Upper lobe of left lung (tissue), 6 donors: ENCODE measurements at places on chromosomes 4 and X.
A peak's percentile ranks its signal among the peaks of the same experiment; 100 is the strongest.

- DNase-seq = no peak
Measured at GRCh38 chr4:27662426-27662825, 801.8 kb downstream of the STIM2 start.

DNA sequence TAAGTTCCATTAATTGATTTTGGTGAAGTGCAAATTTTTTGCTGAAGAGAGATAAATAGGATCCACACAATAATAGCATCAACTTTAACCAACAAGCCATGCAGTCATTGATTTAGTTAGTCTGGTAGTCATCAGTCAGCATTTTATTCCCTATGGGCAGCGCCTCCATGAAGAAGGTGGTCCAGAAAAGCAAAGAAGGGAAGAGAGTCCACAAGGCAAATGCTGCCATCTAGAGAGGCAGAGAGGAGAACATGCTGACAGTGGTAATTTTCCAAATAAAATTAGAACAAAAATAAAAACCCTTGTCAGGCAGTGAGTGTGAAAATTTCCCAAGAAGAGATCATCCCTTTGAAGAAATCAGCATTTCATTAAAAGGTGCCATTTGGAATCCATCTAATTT, 366.7 kb upstream of the FAM241A start:
- DNase-seq = no peak

- no peak for DNase-seq
Measured at GRCh38 chr4:81634165-81634564, 162.5 kb upstream of the RASGEF1B start.

GRCh38 chrX:132622130-132622529, 133.3 kb upstream of the MBNL3 start:
- DNase-seq = no peak

DNA sequence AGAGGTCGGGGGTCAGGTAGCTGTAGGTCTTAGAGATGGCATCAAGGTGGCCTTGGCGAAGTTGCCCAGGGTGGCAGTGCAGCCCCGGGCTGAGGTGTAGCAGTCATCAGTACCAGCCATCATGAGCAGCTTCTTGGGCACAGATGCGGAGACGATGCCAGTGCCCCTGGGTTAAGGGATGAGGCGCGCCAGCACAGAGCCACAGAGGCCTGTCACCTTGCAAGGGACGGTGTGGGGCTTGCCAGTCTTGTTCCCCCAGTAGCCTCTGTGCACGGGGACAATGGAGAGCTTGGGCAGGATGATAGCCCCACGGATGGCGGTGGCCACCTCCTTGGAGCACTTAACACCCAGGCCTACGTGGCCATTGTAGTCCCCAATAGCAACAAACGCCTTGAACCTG, 750.7 kb upstream of the PABPC4L start:
- peak; percentile 52 for DNase-seq

- DNase-seq = no peak
Measured at GRCh38 chrX:125954236-125954635, 211.9 kb downstream of the DCAF12L2 start.

DNA sequence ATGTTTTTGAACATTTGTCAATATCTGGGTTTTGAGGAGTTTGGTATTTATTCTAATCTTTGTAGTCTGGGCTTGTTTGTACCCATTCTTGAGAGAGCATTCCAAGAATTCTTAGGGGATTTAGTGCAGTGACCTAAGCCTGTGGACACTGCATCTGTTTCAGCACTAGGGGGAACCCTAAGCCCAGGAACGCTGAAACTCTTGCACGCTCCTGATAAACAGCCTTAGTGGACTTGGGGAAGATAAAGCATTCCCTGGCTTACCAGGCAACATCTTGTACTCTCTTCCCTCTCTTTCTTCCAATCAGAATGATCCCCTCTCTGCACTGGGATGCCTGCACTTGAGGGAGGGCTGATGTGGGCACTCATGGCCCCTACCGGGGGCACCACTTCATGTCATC, 654.9 kb upstream of the HTR2C start:
- peak; percentile 29 for DNase-seq

DNA sequence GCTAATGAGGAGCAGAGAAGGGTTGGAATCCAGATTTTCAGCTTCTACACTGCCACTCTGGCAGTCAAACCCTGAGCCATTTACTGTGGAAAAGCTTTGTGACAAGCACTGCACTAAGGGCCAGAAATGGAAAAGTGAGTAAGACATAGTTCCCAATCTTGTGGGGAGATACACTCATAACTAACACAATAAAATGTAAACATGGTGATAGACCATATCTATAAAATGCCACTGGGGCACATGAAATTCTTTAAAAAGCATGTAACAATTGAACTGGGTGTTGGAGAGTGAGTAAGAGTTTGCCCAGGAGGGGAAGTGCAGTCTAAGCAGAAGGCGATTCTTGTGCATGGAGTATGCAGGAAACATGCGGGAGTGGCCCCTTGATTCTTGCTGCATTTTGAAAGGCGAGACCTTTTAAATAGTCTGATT, 32.0 kb upstream of the ANXA5 start:
- no peak for DNase-seq

- no peak for DNase-seq
Measured at GRCh38 chr4:176102414-176103063, 36.9 kb downstream of the WDR17 start.

DNA sequence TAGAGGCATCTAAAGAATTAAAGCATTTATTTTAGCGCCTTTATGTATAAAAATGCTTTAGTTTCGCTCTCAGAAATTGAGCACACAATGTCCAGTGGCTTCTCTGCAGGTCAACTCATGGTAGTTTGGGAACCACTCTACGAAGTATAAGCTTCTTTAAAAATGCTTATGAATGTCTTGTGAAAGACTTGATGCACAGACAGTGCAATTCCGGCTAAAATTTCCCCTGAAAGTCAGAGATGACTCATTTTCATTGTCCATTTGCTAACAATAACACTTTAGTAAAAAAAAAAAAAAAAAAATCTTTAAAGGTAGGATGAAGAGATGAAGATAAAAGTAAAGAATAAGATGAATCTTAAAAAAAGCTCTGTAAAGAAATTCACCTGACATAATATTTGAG, 117.2 kb downstream of the PDHA2 start:
- DNase-seq = no peak

GRCh38 chr4:146243883-146244277, 29.5 kb downstream of the REELD1 start:
- peak; percentile 51 for DNase-seq

DNA sequence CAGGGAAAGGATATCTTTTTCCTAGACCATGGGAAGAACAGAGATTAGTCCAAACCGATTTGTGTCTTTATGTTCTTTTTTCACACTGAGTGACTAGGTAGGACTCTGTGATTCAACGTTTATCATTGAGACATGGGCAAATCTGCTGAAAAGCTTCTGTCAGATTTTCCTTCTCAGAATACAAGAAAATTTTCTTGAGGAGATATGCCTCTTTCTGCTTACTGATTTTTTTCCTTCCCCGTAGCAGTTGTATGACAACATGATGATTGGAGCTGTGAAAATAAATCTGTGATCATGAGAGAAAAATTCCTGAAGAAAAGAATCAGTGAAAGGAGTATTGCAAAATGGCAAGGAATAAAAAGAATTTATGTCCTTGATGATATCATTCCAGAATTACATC, 130.6 kb upstream of the FAT4 start:
- no peak for DNase-seq

DNA sequence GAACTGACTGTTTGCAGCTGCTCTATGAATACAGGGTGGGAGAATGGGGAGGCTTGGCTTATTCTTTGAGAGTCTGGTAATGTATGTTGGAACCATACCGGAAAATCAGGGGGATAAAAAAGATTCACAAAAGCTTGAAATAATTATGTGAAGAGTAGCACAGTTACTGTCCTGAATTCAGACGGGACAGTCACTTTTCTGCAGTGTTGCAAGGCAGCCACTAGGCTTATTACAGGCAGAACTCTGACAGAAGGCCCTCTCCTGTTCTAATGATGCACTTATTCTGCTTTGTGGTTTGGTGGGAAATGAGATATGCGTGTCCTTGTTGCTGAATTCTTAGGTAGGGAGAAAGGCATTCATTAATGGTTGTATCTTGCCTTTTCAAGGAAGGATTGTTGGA, 37.2 kb downstream of the GUCY1B1 start:
- DNase-seq = no peak

GRCh38 chrX:119667111-119667878, 25.7 kb downstream of the SEPTIN6 start:
- no peak for DNase-seq

- no peak for DNase-seq
Measured at GRCh38 chr4:104475652-104476051, 19.0 kb downstream of the CXXC4 start.

DNA sequence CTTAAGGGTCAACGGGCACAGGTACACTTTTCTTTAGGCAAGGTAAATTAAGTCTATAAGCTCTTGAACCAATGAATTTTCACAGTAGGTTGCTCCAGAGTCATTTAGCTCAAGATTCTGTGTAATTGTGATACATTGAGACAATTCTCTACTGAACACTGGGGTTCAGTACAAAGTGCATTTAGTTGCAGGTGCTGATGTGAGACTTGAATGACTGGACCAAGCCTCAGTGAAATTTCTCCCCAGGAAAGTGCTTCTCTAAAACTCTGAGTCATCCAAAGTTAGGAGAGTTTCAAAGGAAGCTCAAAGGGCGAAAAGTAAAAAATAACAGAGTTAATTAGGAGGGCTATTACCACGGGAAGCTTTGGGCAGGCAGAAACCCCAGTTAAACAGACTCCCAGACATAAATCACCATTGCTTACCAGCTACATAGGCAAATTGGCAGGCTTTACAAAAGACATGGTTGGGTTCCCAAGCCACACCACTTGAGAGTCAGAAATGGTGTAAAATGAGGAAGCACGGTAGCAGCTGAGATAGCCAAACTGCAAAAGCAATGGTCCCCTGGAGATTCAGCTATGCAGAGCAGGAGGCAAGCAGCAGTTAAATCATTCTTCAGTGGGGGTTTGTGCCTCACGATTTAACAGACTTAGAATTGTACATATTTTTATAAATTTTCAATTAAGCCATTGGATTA, 202.6 kb downstream of the PCDH19 start:
- DNase-seq = no peak

DNA sequence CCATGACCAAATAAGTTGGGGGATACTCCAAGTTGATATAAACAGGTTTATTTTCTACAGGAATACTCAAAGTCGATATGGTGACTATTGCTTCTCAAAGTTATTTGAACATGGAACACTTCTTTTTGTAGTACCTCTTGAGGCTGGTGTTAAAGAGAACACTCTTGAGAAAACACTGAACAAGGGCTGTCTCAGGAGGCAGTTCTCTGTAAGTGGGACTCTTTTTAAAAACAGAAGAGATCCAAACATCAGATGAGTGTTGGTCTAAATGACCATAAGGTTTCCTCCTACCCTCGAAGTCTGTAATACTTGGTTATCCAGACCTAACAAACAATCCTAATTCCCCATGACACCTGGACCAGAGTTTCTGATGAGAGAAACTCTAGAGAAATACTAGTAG, 223.2 kb upstream of the TEX13C start:
- no peak for DNase-seq

DNA sequence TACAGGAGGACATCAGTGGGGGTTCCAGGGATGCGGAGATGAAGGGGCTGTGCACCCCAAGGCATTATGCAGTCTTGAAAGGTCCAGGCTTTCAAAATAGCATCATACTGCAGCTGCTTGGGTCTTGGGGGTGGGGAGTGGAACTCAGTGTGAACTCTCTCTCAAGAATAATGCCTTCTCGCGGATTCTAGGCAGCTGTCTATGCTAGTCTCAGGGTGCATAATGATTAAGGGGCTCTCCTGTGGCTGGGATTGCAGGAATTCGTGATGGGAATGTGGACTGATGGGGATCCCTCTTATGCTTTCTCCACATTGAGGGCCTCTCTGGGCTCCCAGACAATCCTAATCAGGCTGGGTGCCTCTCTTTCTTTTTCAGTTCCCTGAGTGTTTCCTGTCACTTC, 172.2 kb upstream of the ARHGAP24 start:
- no peak for DNase-seq

DNA sequence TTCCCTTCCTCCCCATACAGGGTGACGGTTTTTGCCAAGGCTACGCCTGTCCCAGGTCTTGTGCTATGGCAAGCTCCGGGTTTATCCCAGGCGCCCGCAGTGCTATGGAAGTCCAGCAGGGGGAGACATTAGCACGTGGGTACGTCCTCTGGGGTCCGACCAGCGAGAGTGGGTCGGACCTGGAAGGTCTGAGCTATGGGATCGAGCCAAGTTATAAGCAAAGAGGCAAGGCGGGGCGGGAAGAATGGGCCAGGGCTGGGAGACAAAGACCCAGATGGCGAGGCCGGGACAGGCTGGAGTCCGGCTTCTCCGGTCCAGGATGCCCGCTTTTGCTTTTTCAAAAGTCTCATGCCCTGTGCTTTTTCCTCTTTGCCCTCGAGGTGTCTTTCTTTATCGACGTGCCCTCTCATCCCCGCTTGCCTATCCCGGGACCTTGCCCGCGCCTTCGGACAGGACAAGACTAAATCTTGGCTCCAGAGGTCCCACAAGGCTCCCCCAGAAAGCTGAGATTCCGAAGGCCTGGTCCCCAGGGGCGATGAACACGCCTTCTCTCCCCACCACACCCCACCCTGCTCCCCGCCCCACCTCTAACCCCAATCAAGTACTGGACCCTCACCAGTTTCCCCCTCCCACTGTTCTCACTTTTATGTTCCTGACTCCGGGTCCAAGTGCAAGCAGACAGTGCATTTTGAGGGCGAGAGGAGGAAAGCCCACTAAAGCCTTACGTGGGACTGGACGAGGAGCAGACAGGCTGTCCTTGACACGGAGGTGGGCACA, 785 bp upstream of the EFNB1 start:
- DNase-seq = peak; percentile 76

- no peak for DNase-seq
Measured at GRCh38 chr4:71974681-71975080, 57.1 kb upstream of the NPFFR2 start.

GRCh38 chrX:41541386-41541785, 94.2 kb downstream of the NYX start:
- no peak for DNase-seq

GRCh38 chr4:9926586-9926985, 94.7 kb downstream of the SLC2A9 start:
- no peak for DNase-seq

- DNase-seq = no peak
Measured at GRCh38 chrX:13937370-13938050, 92.2 kb downstream of the GEMIN8 start.

- no peak for DNase-seq
Measured at GRCh38 chr4:175806727-175807126, 5.3 kb downstream of the GPM6A start.

DNA sequence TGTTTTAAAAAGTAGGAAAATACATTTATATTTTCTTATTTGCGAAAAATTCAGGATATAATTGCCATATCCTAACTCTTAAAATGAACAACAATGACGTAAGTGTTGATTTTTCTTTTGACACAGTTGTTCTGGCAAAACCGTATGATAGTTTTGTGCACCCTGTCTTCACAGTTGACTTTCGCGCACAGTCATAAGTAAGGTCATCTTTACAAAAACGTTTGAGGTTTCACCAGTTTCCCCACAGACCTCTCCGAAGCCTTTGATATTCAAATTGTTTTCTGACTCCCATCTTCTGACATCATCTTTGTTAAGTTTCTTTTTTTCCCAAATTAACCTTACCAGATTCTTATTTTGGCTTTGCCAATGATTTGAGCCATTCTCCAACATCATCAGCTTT, 48.1 kb upstream of the ATXN3L start:
- DNase-seq = no peak
